SIG-M5 (cell line): ENCODE measurements at places on chromosomes 13 and 19.

- no peak for DNase-seq
Observed at GRCh38 chr13:73661687-73662425, 472.3 kb downstream of the KLF12 start.

GRCh38 chr19:3365836-3366752 lies at the start of gene NFIC:
TSS of gene NFIC (plus strand) at chr19:3366583. CDS start at chr19:3366637, 54 bp downstream.
- no peak for DNase-seq

DNA sequence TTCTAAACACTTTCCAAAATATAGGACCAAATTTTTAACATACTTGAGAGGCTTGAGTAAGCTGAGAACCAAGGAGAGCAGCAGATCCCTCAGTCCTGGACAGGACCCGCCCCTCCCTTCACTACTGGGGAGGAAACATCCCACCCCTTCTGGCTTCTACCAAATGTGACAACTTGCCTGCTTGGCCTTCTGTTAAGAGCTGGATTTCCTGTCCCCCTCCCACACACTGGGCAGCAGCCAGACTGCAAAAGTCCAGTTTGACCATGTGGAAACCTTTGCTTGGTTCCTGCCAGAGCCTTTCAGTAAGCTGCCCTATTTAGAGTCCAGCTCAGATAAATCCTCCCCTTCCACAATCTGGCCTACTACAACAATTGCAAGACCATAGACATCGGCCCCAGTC lies 84.3 kb downstream of the FGF14 start:
- DNase-seq, result no peak

GRCh38 chr19:7262470-7262869 lies 31.7 kb downstream of the INSR start:
- DNase-seq, result no peak

- no peak for DNase-seq
Observed at GRCh38 chr13:70619936-70620335, 511.7 kb upstream of the KLHL1 start.

GRCh38 chr13:90375851-90376250 lies 971.6 kb upstream of the MIR17HG start:
- no peak for DNase-seq

- no peak for DNase-seq
Observed at GRCh38 chr19:40781140-40781539, 3.1 kb downstream of the RAB4B start.

GRCh38 chr13:101552286-101552685 lies 99.8 kb downstream of the ITGBL1 start:
- DNase-seq, result no peak

DNA sequence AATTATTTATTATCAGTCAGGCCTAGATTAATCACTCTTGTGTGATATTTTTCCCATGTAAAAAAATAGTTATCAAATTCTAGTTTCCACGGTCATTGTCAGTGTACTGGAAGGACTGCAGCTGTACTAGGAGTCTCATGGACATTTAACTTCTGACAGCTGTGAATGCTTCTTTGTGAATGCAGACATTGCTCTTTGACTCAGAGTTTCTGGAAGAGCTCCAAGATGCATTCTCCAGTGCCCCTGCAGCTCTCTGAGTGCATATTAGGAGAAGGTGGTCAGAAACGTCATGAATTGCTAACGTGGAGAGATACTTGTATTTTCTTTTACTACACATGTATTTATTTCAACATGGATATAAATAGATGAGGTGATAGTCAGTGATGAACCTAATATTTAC lies 9.7 kb upstream of the SLITRK5 start:
- DNase-seq, result no peak

DNA sequence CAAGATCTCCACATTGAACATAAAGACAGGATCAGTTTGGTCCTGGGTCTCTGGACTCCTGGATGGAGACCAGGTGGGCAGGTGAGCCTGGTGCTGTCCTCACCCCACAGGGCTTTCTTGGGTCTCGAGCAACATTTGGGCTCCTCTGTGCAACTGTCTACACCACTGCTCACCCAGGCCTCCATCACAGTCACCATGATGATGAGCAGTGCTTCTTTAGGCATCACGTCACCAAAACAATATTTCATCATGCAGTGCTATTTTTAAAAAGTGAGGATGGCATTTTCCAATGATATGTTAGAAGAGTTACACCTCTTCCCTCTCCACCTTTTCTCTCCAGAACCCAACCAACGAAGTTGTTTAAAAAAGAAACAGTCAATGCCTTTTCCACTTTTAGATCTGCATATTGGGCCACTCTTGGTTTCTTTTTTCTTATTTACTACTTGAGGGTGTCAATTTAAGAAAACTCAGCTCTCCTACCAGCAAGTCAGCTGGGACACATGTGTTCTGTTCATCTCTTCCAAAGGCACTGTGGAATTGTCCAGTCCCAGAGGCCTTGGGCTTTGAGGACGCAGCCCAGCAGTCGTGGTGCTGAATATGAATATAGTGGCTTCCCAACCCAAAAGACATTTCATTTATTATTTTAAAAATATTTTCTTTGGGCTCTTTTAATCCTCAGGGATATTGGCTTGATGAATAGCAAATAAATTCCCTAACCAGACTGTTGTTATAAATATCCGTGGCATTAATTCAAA lies 405.7 kb downstream of the KCNRG start:
- no peak for DNase-seq

- DNase-seq, result no peak
Observed at GRCh38 chr19:21604351-21604926, 99.0 kb downstream of the ZNF429 start.

DNA sequence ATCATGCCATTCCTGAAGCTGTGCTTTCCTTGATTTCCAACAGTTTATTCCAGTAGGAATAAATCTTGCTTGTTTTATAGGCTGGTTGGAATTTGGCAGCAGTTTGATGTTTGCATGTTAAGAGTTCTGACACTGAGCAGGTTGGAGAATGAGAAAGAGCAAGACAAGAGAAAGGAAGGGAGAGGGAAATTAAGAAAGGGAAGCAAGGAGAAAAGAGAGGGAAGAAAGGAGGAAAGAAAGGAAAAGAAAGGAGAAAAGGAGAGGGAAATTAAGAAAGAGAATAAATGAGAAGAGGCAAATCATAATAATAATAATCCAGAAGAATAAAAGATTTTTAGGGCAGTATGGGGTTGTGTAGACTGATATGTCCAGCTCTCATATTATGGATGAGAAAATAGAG lies 28.4 kb upstream of the UQCRFS1 start:
- no peak for DNase-seq

GRCh38 chr13:20426766-20427448 lies 98.8 kb downstream of the CRYL1 start:
- no peak for DNase-seq

GRCh38 chr19:15253061-15253460 lies 20.8 kb upstream of the EPHX3 start:
- DNase-seq, result no peak

GRCh38 chr19:41309180-41310032 lies 566 bp upstream of the CCDC97 start:
- DNase-seq, result no peak

DNA sequence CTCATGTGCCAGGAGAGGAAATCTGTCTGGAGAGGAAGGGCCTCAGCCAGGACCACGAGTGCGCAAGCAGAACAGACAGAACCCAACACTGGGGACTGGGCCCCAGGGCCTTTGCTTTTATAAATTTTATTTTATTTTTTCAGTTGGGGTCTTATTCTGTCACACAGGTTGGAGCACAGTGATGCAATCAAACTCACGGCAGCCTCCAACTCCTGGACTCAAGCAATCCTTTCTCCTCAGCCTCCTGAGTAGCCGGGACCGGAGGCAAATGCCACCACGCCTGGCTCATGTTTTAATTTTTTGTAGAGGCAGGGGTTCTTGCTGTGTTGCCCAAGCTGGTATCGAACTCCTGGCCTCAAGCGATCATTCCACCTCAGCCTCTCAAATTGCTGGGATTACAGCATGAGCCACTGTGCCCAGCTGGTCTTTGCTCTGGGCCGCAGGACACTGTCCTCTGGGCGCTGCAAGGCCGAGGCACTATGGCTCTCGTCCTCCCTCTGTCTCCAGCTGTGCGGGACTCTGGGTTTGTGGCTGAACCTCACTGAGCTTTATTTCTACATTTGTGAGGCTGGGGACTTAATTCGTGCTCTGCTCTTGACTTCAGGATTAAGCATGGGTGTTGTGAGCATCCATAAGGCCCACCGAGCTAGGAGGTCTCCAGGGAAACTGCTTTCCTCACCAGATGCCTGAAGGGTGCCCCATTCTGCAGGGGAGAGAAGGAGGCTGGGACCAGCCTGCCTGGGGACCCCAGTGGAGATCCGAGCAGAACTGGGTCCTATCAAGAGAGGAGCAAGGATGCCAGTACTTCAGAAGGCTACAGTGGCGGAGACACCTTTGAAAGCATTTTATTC lies 144.2 kb upstream of the VSTM2B start:
- DNase-seq, result no peak

DNA sequence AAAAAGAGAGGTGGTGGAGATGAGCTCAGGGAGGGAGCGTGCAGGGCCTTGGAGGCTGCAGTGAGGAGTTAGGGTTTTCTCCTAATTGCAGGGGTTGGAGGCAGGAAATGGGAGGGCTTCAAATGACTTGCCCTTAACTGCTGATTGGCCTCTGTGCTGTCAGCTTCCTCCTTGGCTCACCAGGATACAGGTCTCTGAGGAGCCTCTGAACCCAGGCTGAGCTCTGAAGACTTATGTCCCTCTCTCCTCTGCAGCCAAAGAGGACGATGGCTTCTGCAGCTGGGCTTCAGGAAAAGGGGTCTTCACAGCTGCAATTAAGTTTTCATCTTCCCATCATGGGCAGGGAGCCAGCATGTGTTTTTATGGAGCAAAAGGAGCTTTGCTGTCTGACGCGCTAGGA lies 6.7 kb upstream of the RANBP3 start:
- no peak for DNase-seq

- DNase-seq, result no peak
Observed at GRCh38 chr13:49046519-49046918, 70.8 kb downstream of the FNDC3A start.

DNA sequence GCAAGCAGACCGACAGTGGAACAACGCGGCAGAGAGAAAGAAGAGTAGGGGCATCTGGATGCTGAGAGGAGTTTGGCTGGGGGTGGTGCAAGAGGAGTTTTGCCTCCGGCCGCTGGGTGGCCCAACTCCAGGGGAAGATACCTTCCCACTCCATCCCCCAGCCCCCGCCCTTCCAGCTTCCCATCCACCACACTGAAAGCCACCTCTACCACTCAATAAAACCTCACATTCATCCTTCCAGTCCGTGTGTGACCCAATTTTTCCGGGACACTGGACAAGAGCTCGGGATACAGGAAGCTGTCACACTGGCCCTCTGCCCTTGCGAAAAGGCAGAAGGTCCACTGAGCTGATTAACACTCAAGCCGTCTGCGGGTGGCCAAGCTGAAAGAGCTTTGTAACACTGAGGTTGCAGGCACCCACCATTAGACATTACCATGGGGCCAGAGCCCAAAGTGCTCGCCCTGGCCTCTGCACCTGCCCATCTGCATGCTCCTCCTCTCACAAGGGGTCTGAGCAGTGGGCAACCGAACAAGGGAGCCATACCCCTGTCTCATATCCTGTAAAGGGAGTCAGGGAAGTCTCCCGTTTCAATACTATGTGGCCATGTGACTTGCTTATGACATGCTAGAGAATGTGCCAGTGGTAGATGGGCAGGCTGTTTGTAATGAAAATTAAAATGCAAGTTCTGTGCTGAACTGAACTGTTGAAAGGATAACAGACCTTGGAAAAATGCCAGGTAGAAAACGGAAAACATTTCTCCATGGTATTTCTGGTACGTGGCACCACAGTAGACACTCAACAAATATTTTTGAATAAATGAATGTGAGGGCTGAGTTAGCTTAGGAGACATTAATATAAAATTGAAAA lies 205.1 kb upstream of the STARD13 start:
- DNase-seq, result no peak

DNA sequence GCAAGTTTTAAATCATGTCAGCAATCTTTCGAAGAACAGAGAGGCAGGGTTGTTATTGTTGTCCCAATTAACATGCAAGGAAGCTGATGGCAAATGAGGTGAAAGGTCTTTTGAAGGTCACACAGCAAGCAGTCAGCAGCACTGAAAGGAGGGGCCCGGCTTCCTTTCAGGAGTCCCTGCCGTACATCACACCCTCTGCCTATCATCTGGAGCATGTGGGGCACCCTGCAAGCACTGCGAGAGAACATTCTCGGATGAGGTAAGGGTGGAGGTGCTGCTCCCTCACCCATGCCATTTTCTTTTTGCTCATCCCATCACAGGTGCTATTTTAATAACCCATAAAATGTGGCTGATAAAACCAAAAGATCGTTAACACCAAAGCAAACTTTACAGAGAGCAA lies 111.2 kb downstream of the ENOX1 start:
- DNase-seq, result no peak

GRCh38 chr13:98896083-98896867 lies 81.6 kb downstream of the DOCK9 start:
- no peak for DNase-seq
